Retina (tissue), 1 donor: ENCODE measurements at places on chromosomes 4 and X.

GRCh38 chrX:56564164-56564885 lies 898 bp downstream of the UBQLN2 start:
- peak; percentile 73 for DNase-seq

DNA sequence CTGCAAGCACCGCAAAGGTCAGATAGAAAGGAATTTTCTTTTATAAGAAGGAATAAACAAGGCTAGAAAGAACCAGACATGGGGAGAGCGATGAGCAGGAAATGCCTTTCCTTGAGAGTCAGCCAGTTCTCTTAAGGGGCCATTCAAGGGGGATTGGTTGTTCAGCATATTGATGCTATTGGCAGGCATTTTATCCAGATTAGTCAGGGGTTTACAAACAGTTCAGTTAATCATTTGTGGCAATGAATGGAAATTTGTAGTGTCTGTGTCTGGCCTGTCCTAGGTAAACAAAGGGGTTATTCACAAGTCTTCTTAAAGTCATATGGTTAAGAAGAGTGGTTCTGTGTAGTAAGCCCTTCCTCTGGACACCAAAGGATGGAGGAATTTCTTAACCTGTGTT lies 184.7 kb upstream of the FRMPD4 start:
- no peak for DNase-seq

- no peak for DNase-seq
Measured at GRCh38 chrX:102860235-102860634, 76.8 kb upstream of the RAB40AL start.

GRCh38 chrX:1609762-1610161 lies 5.1 kb upstream of the ASMT start:
- DNase-seq: no peak

DNA sequence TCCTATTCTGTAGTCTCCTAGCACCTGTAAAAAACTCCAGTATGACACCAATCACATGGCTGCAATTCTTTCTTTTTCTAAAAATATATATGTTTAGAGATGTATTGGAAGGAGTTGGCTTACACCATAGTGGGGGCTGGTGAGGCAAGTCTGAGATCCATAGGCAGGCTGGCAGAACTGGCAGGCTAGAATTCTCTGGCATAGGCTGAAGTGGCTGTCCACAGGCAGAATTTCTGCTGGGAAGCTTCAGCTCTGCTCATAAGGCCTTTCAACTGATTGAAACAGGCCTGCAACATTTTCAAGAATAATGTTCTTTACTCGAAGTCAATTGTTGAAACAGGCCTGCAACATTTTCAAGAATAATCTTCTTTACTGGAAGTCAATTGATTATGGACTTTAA lies 37.0 kb downstream of the FGF2 start:
- DNase-seq: no peak

DNA sequence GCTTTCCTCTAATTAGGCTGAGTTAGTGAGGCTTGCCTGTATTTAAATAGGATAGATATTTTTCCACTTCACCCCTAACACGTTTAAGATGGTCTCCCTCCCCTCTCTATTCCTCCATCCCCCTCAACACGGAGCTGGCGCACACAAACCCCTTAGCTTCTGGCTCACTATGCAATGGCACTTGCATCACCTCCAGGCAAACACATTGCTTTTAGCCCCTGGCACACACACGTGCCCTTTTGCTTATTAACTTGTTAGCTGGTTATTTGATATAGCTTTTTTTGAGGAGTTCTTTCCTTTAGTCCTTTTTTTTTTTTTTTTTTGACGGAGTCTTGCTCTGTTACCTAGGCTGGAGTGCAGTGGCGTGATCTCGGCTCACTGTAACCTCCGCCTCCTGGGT lies 94.3 kb downstream of the HDAC8 start:
- DNase-seq: no peak
